ENCODE measurements at places on chromosomes 12 and 14.
A peak's percentile ranks its signal among the peaks of the same experiment; 100 is the strongest.

GRCh38 chr12:70221626-70222025, 21.6 kb upstream of the CNOT2 start:
- no peak for DNase-seq

GRCh38 chr12:103677905-103678304, 90.8 kb downstream of the STAB2 start:
- no peak for DNase-seq

DNA sequence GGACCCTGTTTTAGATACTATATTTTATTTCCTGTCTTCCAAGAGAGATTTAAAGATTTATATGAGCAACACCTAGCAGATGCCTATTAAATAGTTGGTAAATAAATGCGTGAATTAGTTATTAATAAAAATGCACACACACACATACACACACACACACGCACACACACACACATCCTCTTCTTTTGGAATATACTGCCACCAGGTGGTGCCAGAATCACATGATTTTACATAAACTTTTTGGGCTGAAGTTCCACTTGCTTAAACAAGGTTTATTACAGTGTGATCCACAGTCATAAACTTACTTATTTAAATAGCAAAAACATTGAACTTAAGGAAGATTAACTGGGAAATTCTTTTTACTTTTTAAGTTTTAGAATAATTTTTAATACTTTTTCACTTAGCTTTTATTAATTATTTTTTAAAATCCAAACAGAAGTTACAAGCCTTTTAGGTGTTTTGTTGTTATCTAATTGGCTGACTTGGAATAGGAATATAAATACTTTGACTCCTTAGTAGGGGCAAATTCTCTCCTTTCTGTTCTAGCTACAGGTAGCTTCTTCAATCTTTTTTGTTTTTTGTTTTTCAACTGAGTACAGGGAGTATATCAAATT, 17.5 kb downstream of the RAD51B start:
- DNase-seq = no peak

GRCh38 chr14:53110096-53110495, 43.0 kb downstream of the DDHD1 start:
- no peak for DNase-seq

GRCh38 chr14:29868000-29868399, 59.6 kb downstream of the PRKD1 start:
- no peak for DNase-seq

- no peak for DNase-seq
Observed at GRCh38 chr14:90495357-90496276, 98.8 kb downstream of the CALM1 start.

DNA sequence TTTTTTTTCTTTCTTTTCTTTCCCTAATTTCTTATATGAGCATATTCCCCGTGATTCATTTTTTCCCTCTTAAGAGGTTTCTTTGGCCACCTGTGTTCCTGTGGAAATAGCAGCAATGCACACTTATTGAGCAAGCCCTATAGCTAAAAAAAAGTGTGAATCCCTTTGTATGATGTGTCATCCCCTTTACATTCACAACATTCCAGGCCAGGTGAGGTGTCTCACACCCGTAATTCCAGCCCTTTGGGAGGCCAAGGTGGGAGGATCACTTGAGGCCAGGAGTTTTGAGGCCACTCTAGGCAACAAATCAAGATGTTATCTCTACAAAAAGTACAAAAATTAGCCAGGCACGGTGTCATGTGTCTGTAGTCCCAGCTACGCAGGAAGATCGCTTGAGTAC, 700.4 kb upstream of the TBX3 start:
- DNase-seq = no peak

GRCh38 chr12:131242741-131243496, 289.2 kb downstream of the ADGRD1 start:
- no peak for DNase-seq

- no peak for DNase-seq
Observed at GRCh38 chr12:123726244-123726643, 14.1 kb downstream of the ATP6V0A2 start.

GRCh38 chr12:120292661-120293531, at the start of gene RNU4-1:
TSS of gene RNU4-1 (minus strand) at chr12:120293237.
- DNase-seq = peak; percentile 72

GRCh38 chr12:59886131-59886733, 290.4 kb downstream of the SLC16A7 start:
- no peak for DNase-seq

DNA sequence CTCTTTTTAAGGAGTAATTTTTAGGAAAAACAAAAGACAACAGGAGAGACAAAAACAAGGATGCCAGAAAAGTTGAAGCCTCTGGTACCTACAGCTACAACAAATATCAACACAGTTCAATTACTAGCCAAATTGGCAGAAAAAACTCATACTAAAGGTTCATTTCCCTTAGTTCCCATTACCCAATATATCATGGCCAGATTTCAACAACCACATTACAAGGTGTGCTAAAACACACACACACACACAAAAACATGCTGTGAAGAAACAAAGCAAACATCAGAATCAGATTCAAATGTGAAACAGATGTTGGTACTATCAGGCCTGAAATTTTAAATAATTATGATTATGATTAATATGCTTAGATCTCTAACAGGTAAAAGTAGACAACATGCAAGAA, 272.7 kb upstream of the CLEC14A start:
- DNase-seq = no peak

DNA sequence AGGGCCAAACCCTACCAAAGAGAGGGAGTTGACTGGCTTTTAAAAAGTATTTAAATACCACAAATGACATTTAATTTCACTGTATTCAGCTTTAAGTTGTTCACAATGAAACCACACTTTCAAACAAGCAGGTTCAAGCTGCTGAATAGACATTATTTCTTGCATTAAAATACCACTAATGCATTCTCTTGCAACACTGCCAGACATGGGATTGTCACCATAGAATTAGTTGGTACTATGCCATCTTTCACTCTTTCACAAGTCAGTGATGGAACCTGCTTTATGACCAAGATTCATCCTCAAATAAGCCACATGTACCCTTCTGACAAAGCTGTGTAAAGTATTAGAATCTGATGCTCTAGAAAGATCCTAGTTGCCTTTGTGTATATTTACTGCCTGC, 239.4 kb downstream of the PAWR start:
- no peak for DNase-seq

GRCh38 chr12:53586745-53587144, 39.4 kb downstream of the ATF7 start:
- DNase-seq = no peak

DNA sequence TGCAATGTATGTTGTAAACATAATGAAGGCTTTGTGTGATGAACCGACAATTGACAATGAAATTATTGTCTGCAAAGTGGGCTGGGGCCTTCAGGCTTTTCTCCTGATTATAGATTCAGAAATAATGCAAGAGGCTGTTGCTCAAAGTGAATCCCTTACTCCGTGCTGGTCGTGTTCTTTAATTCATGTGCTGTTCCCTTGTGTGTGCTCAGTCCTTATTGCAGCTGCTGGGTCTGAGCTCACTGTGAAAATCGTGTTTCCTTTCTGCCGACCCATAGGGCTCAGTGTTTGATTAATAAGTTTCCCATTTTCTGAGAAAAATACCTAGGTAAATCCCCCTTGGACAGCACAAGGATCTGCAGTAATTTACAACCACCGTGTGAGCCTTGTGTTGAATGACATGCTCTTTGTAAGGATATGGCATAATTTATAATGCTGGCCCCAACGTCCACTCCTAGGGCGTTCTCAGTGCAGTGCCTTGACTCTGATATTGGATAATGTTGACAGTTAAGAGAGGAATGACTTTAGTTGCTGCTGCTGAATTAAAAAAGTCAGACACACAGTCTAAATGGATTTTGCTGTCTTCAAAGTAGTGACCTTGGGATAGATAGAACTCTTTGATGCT, 81.6 kb downstream of the RGS6 start:
- no peak for DNase-seq

- DNase-seq = peak; percentile 3
Observed at GRCh38 chr14:56339855-56340701, 221.9 kb downstream of the PELI2 start.

- DNase-seq = no peak
Observed at GRCh38 chr14:96847451-96847850, 50.3 kb downstream of the VRK1 start.

DNA sequence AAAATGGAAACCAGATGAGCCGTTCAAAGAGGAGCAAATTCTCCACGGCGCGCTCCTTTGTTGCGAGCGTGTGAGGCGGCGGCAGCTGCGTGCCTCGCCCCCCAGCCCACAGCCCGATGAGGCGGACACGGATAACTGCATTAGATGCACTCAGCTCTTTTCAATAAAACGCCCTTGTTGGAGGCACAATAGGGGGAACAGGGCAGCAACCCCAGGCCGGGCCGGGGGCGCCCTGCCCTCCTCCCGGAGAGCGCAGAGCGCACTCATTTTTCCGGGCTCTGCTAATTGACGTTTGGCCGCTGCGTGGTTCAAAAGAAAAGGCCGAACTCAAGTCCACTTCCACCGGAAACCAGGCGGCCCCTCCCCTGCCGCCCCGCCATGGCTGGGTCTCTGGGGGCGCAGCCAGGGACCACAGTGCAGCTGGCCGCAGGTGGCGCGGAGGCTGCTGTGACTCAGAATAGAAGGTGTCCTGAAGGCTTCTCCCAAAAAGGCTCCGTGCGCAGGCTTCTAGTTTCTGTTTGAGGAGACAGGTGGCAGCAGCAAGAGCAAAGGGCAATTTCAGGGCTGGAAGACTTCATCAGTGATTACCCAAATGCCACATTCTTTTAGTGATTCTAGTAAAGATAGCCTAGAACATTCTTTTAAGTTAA, 29.0 kb upstream of the SMOC1 start:
- DNase-seq = no peak
